NCI-H524 treated with DMSO at 0.1 percent for 48 hours (cell line): ENCODE measurements at places on chromosomes 5 and 9.

DNA sequence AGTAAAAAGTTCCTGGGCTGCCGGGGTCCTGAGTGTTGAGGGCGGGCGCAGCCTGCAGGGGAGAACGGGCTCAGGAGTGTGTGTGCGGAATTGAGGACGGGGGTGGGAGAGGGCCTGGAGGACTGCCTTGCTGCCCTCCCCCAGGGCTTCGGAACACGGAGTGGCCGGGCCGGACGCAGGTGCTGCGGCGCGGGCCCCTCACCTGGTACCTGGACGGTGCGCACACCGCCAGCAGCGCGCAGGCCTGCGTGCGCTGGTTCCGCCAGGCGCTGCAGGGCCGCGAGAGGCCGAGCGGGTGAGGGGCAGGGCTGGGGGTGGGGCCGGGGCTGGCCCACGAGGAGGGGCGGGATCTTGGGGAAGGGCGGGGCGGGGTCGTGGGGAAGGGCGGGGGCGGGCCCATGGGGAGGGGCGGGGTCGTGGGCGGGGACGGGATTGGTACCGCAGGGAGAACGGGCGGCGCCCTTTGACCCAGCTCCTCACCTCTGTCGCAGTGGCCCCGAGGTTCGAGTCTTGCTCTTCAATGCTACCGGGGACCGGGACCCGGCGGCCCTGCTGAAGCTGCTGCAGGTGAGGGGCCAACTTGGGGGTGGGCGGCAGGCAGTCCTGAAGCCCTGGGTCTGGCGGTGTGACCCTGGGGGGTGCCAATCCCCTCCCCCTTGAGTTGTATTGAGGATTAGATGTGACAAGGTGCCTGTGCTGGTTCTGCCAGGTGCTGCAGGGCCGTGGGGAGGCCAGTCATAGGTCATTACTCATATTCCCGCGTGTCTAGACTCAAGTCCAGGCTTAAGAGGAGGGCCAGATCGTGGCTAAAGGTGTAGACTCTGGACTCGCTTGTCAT lies 7.1 kb downstream of the FPGS start:
- no peak for DNase-seq

DNA sequence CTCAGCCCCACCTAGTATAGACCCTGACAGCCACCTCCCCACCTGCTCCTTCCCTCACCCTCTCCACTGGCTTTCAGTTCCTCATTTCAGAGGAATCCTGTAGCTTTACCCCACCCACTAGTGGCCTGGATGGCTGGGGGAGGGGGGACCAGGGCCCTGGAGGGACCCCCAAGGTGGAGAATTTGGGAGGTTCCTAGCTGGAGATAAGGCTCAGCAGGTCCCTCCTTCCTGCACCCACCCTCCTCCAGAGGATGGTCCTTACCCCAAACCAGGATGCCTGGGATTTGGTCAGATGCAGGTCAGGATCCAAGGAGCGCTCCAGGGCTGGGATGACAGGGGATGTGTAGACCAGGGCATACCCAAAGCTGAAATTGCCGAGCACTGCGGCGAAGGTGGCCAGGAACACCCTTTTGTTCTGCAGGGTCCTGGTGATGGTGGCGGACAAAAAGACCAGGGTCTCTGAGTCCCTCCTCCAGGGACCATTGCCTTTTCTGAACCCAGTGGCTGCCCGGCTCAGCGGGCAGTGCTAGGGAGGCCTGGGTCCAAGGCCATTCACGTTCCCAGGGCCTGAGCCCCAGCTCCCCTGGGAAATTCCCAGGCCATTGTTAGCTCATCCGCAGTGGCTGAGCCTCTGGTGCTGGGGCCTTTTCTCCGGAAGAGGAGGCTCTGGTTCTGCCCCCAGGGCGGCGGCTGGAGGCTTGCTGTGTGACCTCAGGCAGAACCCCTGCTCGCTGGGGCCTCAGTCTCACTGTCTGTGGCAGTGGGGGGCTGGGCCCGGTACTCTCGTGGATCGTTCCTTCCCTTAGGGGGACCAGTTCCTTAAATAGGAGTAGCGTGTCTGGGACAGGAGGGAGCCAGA lies 678 bp downstream of the SLC2A6 start:
- no peak for DNase-seq

GRCh38 chr9:121694600-121694999 lies 43.2 kb downstream of the DAB2IP start:
- DNase-seq, result no peak

- DNase-seq, result no peak
Measured at GRCh38 chr9:111926421-111926875, 29.8 kb downstream of the UGCG start.

GRCh38 chr5:139182528-139183296 lies 15.5 kb downstream of the SIL1 start:
- DNase-seq, result no peak
